ENCODE measurements at places on chromosomes 7 and 10. TPM values are rescaled to one million over a fixed set of nuclear protein-coding genes. Genes with fewer than 3 reads are reported as not detected.

The GPC2 gene
- total RNA-seq: 2.3 TPM

The PTPRN2 gene
- 0.77 TPM for total RNA-seq

The TRIM56 gene
- 27.6 TPM for total RNA-seq

The NUTM2B gene
- 0.51 TPM for total RNA-seq

The SLC13A1 gene
- not detected for total RNA-seq

The ZSCAN25 gene
- 10.2 TPM for total RNA-seq

The MMP21 gene
- total RNA-seq: 0.26 TPM

The SEC24C gene
- total RNA-seq: 58.0 TPM

DNA sequence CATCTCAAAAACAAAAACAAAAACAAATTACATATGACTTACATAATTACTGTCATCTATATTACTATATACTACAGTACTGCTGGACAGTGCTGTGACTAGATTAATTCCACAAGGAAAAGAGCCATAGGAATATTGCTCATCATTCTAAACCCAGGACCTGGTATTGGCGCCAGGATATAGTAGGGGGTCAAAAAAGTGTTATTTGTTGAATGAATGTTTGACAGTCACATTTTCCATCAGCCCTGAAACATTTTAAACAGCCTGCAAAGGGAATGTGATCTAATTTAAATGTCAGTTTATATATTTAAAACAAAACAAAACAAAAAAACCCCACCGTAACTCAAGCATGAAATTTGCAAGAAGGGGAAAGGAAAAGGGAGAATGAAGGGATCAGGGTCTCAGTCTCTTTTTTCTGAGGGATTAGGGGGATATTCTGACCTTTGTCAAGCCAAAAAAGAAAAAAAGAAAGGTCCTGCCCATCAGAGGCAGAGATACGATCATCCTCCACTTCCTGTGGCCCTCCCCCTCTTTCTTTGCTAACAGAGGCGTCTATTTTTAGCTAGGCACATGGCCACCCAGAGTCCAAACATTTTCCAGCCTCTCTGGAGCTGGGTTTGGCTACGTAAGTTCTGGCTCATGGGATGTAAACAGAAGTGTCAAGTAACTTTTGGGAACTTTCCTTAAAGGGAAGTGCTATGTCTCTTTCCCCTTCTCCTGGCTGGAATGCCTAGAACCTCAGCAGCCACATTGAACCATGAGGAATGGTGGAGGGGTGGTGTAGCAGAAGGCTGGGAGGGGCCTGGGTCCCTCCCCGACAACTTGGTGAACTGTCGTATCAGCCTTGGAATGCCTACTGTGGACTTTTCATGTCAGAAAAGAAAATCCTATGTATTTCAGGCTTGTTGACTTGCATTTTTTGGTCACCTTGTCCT is 44.6 kb upstream of the DLG5 start:
- DNase-seq: peak; percentile 95

GRCh38 chr7:30877015-30877769 is 34.5 kb upstream of the AQP1 start:
- no peak for DNase-seq

DNA sequence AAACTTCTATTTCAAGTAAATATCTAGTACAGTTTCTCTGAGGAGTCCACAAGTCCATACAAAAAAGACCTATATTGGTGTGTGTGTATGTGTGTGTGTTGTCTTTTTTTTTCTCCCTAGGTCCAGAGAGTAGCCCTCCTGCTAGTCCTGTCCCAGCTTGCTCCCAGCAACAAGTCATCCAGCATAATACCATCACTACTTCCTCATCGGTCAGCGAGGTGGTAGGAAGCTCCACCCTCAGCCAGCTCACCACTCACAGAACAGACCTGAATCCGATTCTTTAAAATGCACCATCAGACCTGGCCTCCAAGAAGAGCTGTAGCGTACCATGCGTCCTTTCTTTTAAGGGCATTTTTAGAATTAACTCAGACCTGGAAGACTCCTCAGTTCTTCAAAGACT is 139.1 kb downstream of the TRIL start:
- no peak for DNase-seq

DNA sequence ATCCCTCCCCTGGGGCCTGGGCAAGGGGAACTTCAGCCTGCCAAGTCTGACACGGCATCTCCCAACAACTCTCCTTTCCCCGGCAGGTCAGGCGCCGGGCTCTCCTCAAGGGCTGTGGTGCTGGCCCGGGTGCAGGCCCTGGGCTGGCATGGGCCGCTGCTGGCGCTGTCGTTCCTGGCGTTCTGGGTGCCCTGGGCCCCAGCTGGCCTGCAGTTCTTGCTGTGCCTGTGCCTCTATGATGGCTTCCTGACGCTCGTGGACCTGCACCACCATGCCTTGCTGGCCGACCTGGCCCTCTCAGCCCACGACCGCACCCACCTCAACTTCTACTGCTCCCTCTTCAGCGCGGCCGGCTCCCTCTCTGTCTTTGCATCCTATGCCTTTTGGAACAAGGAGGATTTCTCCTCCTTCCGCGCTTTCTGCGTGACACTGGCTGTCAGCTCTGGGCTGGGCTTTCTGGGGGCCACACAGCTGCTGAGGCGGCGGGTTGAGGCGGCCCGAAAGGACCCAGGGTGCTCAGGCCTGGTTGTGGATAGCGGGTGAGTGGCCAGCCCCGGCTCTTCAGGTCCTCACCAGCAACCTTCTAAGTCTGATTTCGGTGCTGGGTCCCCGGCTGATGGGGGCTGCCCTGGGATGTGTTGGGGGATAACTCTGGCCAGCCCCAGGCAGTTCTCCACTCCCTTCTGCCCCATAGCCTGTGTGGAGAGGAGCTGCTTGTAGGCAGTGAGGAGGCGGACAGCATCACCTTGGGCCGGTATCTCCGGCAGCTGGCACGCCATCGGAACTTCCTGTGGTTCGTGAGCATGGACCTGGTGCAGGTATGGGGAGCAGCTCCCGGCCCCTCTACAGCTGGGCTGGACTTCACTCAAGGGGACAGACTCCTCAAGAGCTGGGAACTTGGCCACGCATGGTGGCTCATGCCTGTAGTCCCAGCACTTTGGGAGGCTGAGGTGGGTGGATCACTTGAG is 19.5 kb upstream of the C10orf95 start:
- DNase-seq: no peak

DNA sequence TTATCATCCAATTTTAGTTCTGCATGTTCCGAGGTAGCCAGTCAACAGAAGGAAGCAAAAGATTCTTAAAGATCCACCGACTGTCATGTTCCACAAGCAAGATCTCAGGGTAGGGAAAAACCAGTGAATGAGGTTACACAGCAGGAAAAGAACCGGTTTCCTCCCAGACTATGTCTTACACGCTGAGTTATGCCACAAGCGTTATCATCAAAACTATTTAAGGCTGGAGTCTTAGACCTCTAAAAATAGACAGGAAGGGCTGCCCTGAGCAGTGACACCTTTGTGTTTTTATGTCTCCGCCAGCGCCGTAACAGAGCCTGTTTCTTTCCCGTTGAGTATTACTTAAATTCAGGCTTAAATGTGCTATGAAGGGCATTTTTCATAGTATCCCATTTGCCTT is 48.3 kb downstream of the PROSER2 start:
- peak; percentile 39 for DNase-seq

DNA sequence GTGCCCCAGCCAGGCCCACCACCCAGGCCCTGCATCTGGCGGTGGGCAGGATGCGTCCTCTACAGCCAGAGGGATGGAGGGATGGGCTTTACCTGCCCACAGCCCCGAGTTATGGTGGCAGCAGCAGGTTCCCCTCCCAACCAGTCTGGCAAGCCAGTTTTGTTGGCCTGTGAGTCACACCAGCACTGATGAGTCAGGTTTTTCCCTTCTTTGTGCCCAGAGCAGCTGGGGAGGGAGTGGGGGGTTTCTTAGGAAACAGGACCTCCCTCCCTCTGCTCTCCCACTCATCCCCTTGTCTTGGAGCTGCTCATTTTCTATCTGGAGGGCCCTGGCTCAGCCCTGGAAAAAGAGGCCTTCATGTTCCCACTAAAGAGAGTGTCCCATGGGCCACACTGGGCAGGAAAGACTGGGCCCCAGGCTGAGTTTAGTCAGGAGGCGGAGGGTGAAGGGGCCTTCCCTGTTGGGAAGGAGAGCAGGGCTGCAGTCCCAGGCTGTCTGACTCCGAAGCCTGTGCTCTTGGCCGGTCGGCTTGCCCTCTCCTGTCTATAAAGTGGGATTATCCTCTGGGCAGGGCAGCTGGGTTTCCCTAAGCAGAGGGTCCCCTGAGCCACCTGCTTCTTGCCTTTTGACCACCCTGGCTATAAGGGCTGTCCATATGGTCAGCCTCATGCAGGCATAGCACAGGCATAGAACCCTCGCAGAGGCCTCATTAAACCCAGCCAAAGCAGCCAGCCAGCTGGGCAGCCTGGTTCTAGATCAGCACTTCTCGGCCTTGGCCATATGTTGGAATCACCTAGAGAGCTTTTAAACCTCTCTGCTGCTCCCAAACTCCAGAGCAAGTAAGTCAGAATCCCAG is 30.2 kb upstream of the ANKRD2 start:
- peak; percentile 99 for DNase-seq

DNA sequence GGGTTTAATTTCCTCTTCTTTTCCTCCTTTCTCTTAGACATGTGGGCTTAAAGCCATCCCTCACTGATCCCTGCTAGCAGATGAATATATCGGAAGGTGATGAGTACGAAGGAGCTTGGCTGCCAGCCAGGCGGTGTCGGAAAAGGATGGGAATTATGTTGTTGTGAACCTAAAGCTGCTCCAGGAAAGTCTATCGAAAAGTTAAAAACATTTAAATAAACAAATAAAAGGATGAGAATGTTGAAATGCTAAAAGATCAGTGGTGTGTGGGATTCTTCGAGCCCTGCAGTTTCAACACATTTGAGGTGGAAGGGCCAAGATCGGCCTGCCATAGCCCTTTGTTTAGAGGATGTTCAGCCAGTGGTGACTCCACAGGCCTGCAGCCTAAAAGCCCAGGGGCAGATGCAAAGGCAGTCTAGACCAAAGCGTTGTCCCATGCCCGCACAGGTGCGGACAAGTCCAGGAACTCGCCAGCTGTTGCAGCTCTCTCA is 107.9 kb downstream of the JCAD start:
- DNase-seq: peak; percentile 83

GRCh38 chr7:118059209-118059608 is 124.8 kb upstream of the LSM8 start:
- DNase-seq: peak; percentile 20

DNA sequence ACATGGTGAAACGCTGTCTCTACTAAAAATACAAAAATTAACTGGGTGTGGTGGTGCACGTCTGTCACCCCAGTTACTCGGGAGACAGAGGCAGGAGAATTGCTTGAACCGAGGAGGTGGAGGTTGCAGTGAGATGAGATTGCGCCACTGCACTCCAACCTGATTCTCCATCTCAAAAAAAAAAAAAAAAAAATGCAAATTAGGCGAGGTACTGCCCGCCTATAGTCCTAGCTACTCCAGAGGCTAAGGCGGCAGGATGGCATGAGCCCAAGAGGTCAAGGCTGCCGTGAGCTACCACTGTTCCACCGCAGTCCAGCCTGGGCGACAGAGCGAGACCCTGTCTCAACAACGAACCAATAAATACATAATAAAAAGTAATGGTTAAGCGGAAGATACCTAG is 1.1 kb upstream of the EIF4H start:
- no peak for DNase-seq

GRCh38 chr7:84049071-84049836 is 145.3 kb downstream of the SEMA3A start:
- no peak for DNase-seq

- no peak for DNase-seq
These were observed 464.1 kb downstream of the SUGCT start for GRCh38 chr7:40598915-40599314.

- no peak for DNase-seq
These were observed 68.4 kb downstream of the PPP1R3C start for GRCh38 chr10:91564508-91564907.

DNA sequence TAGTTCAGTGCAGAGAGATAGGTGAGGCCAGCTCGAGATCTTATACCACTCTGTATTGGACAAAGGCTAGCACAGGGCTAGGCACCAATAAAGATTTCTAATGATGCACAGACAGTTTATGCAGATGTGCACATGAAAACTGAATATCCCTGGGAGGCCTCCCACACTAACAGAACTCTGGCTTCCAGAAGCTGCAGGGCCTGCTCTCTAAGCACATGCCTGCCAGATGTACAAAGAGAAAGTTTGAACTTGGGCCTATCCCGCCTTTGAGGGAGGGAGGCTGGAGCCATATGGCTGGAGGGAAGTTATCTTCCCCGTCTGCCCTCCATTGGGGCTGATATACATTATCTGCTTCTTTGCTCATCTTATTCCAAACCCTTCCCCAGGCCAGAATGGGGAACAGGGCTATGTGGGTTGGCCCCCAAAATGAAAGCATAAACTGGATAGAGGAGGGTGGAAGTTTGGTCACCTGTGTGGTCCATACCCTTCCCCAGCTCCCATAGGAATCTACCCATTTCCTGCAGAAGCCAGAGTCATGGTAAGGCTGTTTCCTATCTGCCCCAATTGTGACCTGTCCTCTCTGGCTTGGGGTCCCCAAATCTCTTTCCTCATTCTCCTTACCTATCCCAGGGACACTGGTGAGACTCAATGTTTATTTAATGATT is 3.8 kb downstream of the KAZALD1 start:
- peak; percentile 75 for DNase-seq

- DNase-seq: no peak
These were observed 33.9 kb upstream of the GSAP start for GRCh38 chr7:77450054-77450453.

DNA sequence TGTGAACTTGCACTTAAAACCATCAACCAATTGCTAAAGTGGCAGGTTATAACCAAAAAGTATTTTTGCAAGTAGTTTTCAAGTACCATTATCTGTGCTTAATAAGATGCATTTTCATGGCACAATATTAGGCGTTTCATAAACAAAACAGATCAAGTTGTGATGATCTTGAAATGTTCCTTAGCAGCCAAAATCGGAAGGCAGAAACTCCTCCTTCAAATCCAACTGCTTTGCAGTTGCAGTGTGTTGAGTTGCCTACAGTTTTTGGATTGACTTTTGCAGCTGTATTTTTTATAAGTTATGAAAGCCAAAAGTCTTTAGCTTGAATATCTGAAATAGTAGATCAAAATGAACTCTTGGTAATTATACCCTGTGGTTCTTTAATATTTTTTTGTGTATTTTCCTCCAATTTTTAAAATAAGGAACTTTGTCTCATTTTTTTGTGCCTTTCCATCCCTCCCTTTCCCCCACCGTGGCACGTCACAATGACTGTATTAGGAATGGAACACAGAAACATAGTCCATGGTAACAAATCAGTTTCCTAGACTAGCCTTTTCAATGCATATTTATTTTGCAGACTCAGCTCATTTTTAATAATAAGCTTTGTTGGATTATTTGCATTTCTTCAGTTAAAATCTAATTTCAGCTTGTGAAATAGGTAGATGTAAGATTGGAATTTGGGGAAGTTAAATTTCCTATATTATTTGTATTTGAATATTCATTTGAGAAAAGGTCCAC is 80.8 kb downstream of the ADD3 start:
- DNase-seq: no peak

GRCh38 chr10:28810057-28810870 is 132.9 kb downstream of the BAMBI start:
- DNase-seq: peak; percentile 53

GRCh38 chr7:149624006-149624405 is 126.4 kb upstream of the ZNF746 start:
- DNase-seq: peak; percentile 25

DNA sequence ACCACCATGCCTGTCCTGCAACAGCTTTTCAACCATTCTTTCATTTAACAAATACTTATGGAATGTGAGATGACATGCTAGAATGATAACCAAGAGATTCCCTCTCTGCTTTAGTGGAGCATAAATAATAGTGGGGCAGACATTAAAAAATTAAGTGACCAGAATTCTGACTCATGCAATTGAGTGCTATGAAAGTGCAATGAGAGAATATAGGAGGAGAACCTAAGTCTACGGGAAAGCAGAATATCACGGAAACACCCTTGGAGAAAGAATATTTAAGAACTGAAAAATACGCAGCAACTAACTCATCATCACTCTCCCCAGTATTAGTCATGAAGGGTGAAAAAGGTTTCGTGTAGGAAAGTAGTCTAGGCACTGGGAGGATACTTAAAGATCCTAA is 7.1 kb downstream of the KIF5B start:
- no peak for DNase-seq

Data from fibroblast of lung (primary cell).